ENCODE measurements at places on chromosomes 5 and 9.

DNA sequence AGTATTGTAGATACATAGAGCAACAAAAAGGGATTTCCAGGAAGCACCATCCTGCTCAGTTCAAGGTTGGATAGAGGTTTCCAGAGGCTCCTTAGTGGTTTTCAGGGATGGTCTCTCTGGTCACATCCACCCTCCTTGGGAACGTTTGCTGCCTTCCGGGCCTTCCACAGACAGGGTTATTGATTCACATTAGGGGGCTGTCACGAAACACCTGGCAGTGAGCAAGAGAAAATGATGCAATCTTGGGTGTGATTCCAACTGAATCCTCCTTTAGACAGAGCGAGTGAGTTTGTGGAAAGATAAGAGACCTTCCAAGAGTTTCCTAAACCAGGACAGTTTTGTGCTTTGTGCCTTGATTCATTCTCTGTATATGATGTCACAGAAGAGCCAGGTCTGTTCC is 43.8 kb upstream of the CTSL start:
- no peak for DNase-seq

GRCh38 chr9:69943148-69943806 is 100.4 kb upstream of the MAMDC2 start:
- DNase-seq, result no peak

DNA sequence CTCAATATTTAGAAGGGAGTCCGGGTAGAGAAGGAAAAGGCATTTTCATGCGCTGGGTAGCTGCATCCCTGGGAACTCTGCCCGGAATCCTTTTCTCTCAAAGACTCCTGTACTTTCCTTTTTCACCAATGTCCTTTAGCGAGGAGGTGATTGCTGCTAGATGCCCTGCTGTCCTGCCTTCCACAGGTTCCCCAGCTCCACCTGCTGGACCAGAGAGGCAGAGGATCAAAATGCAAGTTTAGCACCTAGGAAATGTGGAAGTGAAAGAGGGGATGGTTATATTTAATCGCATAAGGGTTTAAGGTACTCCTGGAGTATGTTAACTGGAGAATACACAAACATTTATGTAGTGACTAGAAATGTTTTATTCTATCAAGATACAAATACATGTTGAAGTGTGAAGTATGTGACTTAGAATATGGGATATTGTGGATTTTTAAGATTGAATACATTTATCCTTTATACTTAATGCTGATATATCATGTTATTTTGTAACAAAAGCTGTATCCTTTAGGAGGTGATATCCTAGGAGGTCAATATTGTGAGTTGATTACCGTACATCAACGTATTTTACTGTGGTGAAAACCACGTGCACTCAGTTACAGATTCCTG is 145.7 kb downstream of the ARHGAP26 start:
- no peak for DNase-seq

DNA sequence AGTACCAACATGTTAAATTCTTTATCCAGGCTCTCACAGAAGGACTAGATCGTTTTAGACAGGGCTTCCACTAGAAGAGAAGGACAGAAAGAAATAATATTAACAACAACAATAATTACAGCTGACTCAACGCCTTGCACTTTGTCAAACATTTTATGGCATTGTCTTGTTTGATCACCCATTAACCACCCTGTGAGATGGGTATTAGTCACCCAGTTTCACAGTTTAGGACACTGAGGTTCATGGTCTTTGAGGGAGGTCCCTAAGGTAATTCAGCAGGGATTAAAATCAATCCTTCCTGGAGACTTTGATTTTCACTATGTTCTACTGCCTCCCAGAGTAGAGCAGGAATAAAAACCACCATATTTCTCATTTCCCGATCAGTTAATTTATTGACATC is 51.4 kb upstream of the BNC2 start:
- DNase-seq, result no peak

GRCh38 chr5:142507531-142508372 is 178.1 kb downstream of the FGF1 start:
- DNase-seq, result no peak

- no peak for DNase-seq
Measured at GRCh38 chr5:173434270-173434669, 106.1 kb upstream of the STC2 start.

DNA sequence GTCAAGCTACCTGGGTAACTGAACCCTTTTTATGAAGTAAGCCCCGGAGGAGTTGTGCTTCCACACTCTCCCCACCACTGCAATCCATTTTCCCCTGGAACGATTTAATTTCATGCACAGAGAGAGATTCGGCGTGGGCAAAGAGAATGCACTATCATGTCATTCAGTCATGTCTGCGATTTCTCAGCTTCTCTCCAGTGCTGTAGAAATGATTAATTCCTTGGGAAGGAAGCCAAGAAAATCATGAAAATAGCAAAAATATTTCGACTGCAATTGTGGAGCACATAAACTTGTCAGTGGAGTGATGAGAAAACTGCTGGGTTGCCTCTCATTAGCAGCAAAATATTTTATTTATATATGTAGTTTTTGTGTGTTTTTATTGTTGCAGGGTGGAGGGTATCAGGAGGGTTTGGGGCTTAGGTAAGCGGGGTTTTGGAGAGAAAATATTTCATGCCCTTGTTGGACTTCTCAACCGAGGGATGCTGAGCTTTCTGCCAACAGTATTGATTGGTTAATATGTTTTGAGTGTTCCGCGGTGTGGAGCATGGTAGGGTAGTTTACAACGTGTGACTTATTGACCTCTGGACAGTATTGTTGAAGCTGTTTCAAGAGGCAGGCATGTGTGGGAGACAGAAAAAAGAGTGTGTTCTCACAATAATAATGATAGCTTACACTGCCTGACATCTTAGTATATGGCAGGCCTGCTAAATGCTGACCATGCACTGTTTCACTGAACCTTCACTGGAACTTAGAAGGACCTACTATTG is 69.3 kb downstream of the SGCD start:
- DNase-seq, result no peak

DNA sequence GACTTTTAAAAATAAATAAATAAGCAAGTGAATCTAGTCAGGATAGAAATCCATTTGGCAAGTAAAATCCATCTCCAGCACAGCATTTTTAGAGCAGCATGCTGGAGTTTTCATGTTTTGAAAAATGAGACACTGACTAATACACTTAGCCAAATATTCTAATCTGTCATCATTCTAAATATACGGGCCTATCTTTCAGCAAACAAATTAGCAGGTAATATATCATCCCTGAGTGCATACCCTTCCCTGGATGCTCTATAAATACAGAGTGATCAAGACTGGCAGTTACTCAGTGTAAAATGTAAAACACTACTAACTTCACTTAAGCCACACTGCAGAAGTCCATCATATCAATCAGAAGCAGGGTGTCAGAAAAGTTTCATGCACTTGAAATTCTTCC is 58.4 kb downstream of the MLLT3 start:
- no peak for DNase-seq

DNA sequence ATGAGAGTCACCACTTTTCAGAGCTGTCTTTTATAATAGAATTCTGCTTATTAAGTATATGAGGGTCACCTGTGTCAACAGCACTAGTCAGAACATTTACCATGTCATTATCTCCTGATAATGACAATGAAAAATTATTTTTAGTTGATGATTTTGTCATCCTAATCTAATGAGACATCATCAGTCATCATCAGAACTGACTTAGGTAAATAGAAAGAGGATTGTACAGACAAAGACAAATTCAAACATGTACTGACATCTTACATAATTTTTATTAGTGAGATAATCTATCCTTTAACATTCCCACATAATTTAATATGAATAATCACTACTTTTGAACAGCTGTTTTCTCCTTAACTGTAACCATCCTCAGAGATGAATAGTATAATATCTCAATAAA is 22.6 kb downstream of the CDH9 start:
- DNase-seq, result no peak

- no peak for DNase-seq
Measured at GRCh38 chr5:133249593-133249992, 197.8 kb downstream of the HSPA4 start.

GRCh38 chr5:90843443-90843842 is 284.8 kb downstream of the ADGRV1 start:
- no peak for DNase-seq

- DNase-seq, result no peak
Measured at GRCh38 chr5:10685115-10685521, 75.9 kb downstream of the DAP start.

GRCh38 chr5:137037848-137038247 is 461.3 kb downstream of the SPOCK1 start:
- no peak for DNase-seq

DNA sequence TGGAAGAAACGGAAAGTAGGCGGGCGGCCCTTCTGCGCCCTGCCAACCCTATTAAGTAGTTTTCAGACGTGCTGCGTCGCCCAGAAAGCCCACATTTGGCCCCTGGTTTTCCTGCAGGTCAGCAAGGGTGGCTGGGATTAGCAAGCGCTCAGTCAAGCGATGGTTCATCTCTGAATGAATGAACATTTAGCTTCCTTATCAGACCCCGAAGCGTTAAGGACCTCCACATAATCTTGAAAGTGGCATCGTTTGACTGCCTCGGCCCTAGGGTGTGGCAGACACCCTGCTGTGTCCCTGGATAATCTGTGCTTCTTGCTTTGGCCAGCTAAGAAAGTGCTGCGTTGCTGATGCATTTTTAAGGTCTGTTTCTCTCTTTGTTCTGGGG is 684 bp downstream of the TOR1B start:
- DNase-seq, result no peak

- no peak for DNase-seq
Measured at GRCh38 chr9:93217706-93218105, 33.8 kb downstream of the WNK2 start.

- no peak for DNase-seq
Measured at GRCh38 chr5:122584411-122585300, 190.2 kb upstream of the SNX2 start.

DNA sequence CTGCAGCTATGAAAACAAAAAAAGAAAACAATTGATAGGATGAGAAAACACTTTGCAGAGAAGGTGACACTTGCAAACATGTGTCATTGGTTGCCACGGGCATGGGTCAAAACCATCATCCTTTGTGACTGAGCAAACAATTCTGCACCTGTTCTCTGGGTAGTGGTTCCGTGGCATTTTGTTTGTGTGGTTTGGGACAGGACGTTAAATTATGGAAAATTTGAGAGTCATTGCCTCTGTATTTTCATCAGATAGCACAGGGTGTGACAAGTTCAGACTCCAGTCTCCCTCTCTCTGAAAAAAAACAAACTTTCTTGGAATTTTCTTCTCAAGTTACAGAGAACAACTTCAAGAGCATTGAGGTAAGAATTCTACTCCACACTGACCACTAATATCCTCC is 113.4 kb upstream of the HMHB1 start:
- DNase-seq, result no peak

GRCh38 chr5:156367597-156367996 is 40.6 kb downstream of the SGCD start:
- DNase-seq, result no peak

- DNase-seq, result no peak
Measured at GRCh38 chr5:105288946-105289345, 1726.4 kb upstream of the NUDT12 start.

GRCh38 chr5:98698359-98698758 is 75.1 kb upstream of the RGMB start:
- DNase-seq, result no peak

- no peak for DNase-seq
Measured at GRCh38 chr5:95962785-95963184, 1.1 kb upstream of the ELL2 start.

GRCh38 chr9:123376218-123377071 is 20.4 kb downstream of the CRB2 start:
- DNase-seq, result no peak

GRCh38 chr9:88531920-88532698 is 2.9 kb upstream of the NXNL2 start:
- DNase-seq, result no peak

DNA sequence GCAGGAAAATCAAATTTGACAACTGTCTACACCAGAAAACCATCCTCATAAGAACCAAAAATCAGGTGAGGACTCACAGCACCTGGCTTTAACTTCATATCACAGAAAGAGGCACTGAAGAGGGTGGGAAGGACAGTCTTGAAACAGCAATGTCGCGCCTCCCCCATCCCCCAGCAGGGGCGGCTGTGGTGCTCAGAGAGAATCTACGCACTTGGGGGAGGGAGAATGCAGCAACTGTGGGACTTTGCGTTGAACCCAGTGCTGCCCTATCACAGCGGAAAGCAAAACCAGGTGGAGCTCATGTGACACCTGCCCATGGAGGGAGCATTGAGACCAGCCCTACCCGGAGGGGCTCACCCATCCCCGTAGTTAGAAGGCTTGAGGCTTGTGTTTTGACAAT is 191.8 kb downstream of the MSX2 start:
- DNase-seq, result no peak

Data from GM12892 (cell line).